Thyroid gland (tissue), 4 donors: ENCODE measurements at places on chromosomes 4 and X.

DNA sequence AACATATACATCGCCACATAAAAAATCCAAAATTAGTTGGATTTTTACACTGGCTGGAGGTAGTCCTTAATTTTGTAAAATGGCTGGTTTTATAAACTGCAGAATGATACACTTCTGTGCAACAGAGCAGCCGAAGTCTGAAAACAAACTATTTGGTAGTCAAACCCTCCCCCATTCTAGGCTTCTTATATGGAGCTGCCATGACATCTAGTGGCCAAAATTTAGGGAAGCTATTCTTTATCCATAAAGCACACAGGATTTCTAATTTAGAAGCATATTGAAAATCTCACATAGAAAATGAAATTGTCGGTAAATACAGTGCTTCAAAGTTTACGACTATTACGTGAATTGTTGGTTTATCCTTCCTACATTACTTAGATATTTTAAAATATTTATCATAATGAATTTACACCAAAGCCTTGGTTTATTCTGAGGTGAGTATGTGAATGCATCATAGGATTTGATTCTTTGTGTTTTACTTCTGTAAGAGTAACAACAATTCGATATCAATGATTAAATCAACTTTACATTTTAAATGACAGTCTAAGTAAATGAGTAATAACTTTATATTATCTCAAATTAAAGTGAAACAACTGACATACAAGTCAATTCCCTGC lies 113.4 kb upstream of the FAM241A start:
- DNase-seq: no peak

DNA sequence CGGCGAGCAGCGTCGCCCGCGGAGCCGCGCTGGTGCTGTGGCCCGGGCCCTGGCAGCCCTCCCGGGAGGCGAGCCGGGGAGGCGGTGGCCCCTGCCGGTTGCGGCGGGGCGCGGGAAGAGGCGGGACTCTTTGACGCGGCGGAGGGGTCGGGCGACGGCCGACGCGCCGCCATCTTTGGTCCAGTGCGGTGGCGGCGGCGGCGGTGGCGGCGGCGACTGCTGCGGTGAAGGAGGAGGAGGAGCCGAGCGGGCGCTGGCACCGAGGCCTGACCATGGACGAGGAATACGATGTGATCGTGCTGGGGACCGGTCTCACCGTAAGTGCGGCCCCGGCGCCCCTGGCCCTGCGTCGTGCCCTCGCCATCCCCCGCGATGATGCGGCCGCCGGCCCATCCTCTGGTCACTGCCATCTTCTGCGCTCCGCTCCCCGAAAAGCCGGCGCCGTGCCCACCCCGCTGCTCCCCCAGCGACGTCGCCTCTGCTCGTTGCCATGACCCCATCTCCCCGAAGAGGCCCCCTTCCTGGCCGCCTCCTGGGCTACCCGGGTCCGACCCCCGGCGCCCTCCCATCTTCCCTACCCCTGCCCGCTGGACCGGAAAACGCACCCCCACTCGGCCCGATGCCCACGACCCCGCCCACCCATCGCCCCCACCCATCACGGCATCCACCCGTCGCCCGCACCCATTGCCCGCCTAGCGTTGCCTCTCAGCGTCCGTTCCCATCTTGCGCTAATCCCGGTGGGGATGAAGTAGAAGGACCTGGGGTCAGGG lies at the start of gene GDI1:
GDI1 (plus strand) TSS at position 172 of the 770 bp plus-strand sequence; CDS start at position 273, 101 bp downstream.
- DNase-seq: peak; percentile 59

GRCh38 chr4:124703154-124703553 lies 9.4 kb downstream of the ANKRD50 start:
- DNase-seq: no peak

DNA sequence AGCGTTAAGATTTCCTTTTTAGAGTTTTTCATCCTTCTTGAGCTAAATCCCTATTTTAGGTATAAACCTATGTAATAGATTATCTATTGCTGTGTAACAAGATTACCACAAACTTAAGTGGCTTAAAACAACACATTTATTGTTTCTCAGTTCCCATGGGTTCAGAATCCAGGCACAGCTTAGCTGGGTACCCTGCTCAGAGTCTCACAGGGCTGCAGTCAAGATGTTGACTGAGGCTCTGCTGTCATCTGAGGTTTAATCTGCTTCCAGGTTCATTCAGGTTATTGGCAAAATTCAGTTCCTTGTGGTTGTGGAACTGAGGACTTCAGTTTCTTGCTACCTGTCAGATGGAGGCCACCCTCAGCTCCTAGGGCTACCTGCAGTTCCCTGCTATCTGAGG lies 60.9 kb downstream of the GK start:
- DNase-seq: no peak

- no peak for DNase-seq
Measured at GRCh38 chr4:109735566-109736365, 5.9 kb upstream of the PLA2G12A start.

GRCh38 chrX:74250574-74250973 lies 53.4 kb upstream of the ZCCHC13 start:
- no peak for DNase-seq

- no peak for DNase-seq
Measured at GRCh38 chrX:133654811-133655210, 239.5 kb upstream of the GPC4 start.

DNA sequence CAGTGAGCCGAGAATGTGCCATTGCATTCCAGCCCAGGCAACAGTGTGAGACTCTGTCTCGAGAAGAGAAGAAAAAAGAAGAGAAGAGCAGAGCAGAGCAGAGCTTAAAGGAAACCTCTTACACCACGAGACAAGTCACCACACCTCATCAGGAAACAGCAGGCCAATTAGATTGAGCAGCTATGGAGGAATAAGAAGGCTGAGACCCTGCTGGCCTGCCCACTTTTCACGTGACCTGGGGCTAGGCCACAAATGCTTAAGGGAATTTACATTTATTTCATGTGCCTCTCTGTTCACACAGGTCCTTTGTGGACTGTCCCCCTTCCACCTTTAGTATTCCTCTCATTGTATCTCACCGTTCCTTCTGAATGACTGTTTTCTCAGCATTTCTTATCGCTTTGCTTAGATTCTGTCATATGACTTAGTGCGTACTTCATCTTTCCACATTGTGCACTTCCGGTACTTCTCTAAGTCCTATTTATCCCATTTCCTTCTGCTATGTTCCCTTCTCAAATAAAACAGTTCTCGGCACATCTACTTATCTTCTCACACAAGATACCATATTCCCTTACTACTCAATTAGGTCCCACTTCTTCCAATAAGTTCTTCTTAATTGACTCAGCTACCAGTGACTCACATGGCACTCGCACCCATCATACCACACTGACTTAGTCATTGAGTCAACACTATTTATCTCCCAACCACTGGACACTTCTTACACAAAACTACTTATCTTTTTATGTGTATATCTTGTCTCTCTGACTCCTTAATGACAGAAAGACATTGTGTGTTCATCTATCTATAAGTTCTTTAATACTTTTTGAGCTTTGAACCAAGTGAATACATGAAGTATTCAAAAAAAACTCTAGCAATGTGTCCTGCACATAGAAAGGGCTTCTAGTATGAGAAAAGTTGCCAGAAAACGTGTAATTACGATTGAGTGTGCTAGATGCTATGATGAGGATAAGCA lies 11.0 kb downstream of the CUL4B start:
- DNase-seq: no peak

DNA sequence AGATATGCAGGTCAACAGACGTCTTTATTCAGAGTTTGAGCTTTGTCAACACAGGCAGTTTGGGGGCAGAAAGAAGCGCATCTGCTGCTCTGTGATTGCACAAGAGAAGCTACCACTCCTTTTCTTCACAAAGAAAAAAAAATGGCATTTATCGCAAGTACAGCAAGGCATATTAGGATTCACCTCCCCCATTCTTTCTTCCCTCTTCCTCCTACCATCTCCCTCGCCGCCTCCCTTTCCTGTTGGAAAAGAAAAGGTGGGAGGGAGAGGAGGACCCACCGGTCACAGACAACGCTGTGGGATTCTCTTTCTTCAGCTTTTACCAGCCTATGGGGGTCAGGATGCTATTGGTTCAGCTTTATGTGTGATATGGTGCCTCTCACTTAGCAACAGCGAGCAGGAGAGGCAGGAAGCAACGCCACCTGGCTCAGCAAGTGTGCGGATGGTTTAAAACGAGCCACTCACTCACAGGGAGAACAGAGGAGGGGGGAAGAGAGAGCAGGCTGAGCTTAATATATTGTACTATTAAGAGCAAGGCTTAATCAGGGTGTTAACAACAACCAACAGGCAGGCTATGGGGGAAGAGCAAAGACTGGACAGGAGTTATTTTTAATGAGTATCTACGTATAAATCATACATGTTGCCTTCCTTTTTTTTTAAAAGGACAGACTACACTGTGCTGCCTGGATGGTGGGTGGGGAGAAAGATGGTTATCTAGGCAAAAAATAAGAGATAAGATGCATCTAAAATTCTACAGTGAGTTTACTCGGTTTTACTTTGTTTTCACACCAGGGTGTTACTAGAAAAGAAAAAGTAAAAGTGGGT lies 104.7 kb downstream of the MAML3 start:
- peak; percentile 24 for DNase-seq

GRCh38 chr4:56681158-56681852 lies at the start of gene HOPX:
Gene HOPX, minus strand, starts transcription at chr4:56681296. Its CDS starts 23,480 bp downstream, at chr4:56657816.
- DNase-seq: peak; percentile 88

DNA sequence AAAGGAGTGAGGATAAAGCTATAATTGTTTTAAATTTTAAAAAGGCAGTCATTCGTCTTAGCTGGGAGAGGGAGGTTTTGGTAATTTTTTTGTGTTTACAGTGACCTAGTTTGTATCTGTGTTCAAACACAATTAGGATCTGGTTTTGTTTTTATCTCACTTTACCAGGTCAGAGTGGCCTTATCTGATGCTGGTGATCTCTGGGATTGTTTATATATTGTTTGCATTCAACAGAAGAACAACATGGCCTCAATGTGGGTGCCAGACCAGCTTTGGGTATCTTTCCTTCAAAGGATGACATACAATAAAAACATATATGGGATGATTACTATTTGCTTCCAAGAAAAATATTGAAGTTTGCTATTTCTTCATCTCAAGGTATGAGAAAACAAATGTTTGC lies 272.2 kb upstream of the UGT8 start:
- no peak for DNase-seq
